Activated effector memory CD4-positive, alpha-beta T cell treated with Interleukin-2 at 50 U/mL for 16 hours (primary cell): ENCODE measurements at places on chromosomes 4 and X.

- DNase-seq: no peak
Observed at GRCh38 chrX:110163488-110163887, 154.4 kb downstream of the AMMECR1 start.

DNA sequence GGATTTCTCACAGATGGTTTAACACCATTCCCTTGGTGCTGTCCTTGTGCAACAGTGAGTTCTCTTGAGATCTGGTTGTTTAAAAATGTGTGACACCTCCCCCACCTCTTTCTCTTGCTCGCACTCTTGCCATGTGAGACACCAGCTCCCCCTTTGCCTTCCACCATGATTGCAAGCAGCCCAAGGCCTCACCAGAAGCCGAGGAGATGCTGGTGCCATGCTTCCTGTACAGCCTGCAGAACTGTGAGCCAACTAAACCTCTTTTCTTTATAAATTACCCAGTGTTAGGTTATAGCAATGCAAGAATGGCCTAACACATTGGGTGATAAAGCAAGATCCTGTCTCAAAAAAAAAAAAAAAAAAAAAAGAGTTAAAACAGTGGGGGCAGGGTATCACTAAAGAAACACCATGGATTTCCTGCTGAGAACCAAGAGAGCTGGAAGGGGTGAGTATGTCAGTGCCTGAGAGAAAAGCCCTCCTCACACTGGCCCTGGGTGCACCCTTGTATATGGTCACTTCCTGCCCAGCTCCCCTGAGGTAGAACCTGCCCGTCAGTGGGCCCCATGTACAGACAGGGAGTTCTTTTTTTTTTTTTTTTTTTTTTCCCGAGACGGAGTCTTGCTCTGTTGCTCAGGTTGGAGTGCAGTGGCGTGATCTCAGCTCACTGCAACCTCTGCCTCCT lies 46.4 kb downstream of the APOO start:
- no peak for DNase-seq

- DNase-seq: no peak
Observed at GRCh38 chr4:47478804-47479203, 6.3 kb upstream of the ATP10D start.

- no peak for DNase-seq
Observed at GRCh38 chr4:139014371-139015268, 961 bp upstream of the NOCT start.

- DNase-seq: no peak
Observed at GRCh38 chrX:130851569-130851968, 51.4 kb downstream of the ENOX2 start.

GRCh38 chr4:26191353-26191752 lies 129.5 kb upstream of the RBPJ start:
- DNase-seq: no peak

DNA sequence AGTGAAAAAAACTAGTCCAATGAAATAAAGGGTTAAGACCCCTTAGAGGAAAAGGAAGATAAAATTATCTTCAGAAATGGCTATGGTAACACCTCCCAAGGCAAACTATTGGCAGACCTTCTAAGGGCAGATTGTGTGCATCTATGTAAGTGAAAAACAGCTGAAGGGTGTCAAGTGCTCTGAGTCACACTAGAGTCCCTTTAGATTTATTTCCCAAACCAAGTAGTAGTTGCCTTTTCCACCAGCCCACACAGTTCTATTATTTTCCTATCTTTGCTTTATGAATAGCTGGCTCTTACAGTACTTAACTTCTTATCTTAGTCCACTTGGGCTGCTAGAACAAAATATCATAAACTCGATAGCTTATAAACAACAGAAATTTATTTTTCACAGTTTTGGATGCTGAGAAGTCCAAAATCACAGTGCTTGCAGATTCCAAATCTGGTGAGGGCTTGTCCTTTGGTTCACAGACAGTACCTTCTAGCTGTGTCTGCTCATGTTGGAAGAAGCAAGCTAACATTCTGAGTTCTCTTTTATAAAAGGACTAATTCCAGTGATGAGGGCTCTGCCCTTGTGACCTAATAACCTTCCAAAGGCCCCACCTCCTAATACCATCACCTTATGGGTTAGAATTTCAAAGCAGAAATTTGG lies 143.6 kb downstream of the GRID2 start:
- no peak for DNase-seq

GRCh38 chr4:125483278-125483677 lies 168.5 kb downstream of the FAT4 start:
- DNase-seq: no peak

DNA sequence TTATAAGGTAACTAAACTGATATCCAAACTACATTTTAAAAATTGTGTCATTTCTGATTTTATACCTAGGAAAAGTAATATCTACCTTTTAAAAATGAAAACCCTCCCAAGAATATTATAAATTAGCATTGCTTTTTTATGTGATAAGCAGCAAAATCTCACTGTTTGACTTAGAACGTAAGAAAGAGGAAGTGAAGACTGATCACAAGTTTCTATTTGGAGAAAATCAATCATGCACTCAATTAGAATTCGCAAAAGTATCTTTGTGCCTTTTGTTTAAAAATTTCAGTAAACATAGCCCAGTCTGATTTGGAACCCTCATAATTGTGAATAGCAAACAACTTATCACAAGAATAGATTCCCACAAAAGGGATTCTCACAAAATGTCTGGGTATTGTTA lies 142.7 kb downstream of the TENM3 start:
- no peak for DNase-seq

DNA sequence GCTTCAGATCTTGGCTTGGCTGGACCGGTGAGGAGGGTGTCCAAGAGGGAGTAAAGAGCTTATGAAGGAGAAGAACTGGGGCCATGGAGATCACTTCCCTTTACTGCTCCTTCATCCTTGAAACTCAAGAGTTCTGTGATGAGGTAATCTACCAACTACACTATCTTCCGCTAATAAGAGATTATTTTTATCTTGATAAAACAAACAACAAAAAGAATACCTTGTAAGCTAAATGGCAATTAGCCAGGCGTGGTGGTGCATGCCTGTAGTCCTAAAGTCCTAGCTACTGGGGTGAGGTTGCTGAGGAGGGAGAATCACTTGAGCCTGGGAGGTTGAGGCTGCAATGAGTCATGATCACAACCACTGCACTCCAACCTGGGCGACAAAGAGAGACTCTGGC lies 47.4 kb downstream of the HAUS3 start:
- DNase-seq: no peak

GRCh38 chrX:33211356-33212260 lies at the start of gene DMD:
Gene DMD (minus strand): TSS chrX:33211549. CDS start chrX:33211312, 237 bp downstream.
- DNase-seq: no peak

DNA sequence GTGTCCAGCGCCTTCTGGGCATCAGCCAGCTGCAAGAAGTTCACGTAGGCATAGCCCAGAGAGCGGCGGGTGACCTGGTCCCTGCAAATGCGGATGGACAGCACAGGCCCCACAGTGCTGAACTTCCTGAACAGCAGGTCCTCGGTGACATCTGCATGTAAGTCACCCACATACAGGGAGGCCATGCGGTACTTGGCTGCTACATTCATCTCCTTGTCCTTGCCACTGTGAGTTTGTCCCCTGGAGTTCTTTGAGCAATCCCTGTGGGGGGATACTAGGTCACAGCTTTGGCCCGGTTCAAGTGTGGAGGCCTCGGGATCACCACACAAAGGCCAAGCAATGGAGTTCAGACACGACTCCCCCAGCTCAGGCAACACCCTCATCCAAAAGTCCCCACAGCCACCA lies 776 bp downstream of the PABPC4L start:
- DNase-seq: no peak

DNA sequence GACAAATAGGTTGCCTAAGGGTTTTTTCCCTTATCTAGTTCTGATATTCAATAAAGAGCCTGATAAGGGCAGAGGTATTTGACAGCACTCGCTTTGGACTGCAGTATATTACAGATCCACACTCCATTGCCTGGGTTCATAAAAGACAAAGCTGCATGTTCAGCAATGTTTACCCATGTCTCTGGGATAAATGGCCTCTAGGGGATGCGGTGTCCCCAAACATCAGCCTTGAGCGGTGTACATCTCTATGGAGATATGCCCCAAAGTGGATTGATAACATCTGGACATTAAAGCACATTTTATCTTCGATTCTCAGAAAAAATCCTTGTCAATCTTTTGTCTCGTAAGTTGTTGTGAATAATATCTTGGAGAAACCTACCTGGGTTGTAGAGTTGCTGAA lies 660.8 kb upstream of the AADAT start:
- no peak for DNase-seq

- no peak for DNase-seq
Observed at GRCh38 chr4:25839687-25840086, 23.1 kb downstream of the SEL1L3 start.

DNA sequence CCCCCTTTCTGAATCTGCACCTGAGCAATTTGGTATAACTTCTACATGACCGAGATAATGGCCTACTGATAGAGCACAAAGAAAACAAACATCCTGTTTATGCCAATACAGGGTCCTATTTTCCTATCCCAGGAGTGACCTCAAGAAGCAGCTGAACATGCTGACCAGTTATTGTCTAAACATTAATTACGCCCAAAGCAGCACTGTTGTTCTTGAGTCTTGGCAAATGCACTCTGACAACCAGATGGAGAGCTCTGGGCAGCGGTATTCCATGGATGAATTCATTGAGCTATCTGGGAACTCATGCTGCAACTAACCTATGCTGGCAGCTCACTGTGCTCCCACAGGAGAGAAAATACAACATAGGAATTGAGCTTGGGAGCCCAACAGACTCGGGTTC lies 52.6 kb downstream of the PCYT1B start:
- no peak for DNase-seq

- no peak for DNase-seq
Observed at GRCh38 chr4:2459589-2460349, 9.1 kb upstream of the RNF4 start.

DNA sequence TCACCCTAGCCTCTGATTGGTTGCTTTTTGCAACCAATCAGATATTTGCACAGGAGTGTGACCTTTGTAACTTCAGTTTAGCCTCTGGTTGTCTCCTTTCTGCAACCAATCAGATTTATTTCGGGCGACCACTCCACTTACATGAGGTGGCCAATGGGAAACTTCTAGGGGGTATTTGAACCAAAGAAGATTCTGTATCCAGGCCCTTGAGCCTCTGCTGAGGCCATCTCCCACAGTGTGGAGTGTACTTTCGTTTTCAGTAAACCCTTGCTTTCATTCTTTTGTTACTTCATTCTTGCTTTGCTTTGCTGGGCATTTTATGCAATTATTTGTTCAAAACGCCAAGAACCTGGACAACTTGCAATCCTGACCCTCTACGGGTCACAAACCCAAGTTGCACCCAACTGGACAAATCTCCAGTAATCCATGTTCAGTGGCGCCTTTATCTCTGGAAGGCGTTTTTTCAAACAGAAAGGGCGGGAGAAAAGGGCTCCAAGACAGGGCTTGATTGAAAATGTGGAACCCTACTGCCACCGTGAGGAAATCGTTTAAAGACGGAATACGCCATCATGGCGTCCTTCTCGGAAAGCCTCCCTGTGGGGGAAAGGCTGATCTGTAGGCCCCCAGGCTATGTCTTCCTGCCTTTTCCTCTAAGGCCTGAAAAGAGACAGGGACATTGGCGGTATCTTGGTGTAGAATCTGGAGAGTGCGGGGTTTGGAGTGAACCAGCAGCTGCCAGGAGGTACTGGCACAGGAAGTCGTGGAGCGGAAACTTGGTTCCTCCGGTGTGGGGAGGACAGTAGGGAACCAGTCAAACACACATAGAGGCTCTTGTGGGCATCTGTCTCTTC lies 184.6 kb downstream of the OR13H1 start:
- DNase-seq: no peak

GRCh38 chrX:31237189-31237588 lies 165.3 kb upstream of the FTHL17 start:
- no peak for DNase-seq

DNA sequence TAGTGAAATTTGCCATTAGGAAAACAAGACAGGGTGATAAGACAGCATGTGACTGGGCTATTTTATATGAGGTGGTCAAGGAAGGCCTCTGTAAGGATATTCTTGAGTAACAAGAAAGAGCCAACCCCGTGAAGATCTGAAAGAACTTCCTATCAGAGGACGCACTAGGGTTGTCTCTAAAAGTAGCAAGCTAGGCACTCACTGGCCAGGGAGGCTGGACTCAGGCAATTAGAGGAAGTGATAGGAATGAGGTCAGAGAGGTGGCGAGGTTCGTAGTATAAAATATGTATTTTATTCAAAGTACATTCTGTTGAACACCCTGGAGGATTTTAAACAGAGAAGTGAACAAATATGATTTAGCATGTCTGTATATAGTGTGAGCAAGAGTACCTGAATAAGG lies 4.6 kb downstream of the BMPR1B start:
- no peak for DNase-seq

GRCh38 chr4:70651864-70652506 lies 14.3 kb downstream of the JCHAIN start:
- no peak for DNase-seq

DNA sequence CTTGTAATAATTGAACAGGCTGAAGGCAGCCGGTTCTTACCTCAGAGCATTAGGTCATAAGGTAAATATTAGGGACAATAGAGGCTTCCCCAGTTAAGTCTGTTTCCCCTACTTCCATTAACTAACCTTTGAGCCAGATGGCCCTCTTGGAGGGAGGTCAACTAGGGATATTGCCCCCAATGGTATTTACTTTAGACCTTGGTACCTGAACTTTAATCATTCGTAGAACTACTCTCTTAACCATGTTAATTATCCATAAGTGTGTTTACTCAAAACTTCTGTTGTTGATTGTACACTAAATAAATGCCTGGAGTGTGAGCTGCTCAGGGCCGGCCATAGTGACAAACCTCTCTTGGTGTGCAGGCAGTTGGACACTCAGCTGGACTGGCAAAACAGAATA lies 1843.5 kb upstream of the AGA start:
- DNase-seq: no peak

DNA sequence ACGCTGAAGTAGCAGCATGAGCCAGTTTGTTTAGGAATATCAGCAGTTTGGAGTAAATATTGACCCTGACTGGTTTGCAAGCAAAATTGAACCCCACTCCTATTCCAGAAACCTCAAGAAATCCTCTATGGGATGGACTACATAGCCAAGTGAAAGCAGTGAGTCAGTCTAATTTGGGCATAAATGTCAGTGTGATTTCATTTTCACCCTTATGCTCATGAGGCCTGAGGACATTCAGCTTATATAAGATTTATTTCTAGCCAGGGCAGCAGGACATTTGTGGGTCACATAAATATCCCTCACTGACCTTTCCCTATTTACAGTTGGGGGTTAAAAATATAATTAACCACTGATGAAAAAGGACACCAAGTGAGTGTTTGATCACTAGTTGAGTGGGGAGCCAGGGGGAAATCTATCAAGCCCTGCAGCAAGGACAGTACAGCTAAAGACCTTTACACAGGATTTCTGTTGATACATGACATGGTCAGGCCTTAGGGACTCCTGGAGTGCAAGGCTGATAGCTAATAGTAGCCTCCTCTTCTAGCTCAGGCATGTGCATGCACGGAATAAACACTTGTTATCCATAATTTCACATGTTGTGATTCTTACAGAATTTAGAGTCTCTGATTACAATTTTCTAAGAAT lies 996.9 kb upstream of the GRIA3 start:
- DNase-seq: no peak

DNA sequence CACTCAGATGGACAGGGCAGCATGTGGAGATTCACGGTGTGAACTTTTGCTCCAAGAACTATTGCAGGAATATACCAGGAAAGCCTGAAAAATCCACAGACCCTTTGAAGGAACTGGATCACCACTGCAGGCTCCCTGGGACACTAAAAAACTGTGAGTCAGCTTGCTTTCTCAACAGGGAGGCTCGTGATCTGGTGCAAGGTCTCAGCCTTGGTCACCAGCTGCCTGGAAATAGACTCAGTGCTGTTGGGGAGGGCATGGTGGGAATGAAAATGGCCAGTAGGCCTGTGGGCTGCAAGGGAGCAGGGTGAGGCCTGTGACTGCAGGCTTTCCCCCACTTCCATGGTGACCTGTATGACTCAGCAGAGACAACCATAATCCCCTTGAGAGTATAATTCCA lies 426.4 kb upstream of the RPS6KA3 start:
- DNase-seq: no peak

- no peak for DNase-seq
Observed at GRCh38 chr4:19698961-19699360, 552.7 kb upstream of the SLIT2 start.
